ENCODE measurements at places on chromosomes 7 and 10.

DNA sequence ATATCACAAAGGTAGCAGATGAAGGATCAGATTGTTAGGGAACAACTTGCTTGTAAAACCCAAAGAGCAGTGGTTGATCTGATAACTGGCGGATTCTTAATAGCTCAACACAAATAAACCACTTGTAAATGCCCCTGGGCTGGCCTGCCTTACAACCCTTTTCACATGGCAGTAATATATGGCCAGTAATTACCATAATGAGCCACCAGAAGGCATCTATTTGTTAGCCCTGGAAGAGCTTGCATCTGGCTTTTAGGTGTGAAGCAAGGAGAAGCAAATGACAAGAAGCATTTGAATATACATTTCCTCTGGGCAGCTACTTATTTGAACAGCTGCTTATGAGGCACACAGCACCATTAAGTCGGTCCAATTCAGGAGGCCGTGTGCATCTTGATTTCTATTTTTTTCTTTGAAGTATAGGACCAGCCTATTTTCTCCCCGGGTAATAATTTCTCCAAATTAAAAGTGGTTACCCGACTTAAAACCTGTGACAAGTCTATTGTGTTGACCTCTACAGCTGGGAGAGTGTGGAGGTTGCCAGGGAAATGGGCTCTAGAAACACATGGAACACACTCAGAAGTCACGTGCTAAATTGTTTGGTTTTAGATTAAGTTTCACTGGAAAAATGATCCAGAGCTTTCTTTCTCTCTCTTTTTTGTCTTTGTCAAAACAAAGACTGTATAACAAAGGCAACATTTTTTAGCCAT, 113.4 kb downstream of the SEM1 start:
- peak; percentile 63 for DNase-seq

GRCh38 chr7:106597751-106598546, 63.0 kb downstream of the CCDC71L start:
- no peak for DNase-seq

- no peak for DNase-seq
Observed at GRCh38 chr10:60009276-60009675, 102.9 kb upstream of the CCDC6 start.

DNA sequence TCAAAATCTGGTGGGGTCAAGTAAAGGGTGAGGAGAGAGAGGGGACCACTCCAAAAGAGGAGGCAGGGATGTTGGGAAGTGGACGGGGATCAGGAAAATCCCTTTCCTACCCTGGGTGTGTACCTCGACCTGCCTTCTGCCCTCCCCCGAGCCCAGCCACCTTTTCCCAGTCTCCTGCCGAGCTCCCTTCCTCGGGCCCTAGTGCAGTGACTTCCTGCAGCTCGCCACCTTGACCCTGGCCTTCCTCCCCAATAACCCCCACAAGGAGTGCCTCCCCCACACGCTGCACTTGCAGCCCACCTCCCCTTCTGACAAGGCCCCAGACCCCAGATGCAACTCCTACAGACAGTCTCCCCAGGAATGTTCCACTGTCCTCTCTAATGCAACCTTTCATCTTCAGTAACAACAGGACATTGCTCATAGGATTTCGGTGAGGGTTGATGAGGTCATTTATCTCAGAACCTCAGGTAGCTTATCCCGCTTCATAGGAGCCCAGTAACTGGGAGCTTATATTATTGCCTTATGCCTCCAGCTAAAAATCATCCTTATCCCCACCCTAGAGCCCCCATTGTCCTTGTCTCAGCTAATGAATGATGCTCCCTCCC, 90.1 kb downstream of the MKI67 start:
- peak; percentile 22 for DNase-seq

DNA sequence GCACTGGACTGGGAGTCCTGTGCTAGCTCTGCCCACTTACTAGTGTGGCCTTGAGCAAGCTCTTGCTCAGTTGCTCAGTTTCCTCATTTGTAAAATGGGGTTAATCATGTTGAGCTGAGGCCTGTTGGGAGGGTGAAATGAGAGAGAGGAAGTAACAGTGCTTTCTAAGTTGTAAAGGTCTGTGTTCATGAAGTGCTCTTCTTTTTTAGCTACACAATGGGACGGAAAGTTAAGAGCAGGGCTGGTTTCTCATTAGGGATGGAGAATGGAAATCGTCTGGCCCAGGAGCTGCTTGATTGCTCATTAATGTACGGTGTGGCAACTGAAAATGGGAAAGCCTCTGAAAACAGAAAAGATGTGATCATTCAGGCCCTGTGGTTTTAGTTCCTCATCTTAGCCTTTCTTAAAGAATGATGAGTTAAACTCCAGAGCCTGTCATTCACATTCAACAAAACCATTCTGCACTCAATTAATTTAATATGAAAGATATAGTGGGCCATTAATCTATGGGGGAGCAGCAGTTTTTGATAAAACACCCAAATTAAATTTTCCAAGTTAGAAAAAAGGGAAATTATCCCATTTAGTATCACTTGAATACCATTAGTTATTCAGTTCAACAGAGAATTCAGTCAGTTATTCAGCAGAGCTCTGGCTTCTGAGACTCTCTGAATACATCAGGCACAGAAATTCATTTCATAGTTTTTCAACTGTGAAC, 60.5 kb downstream of the SH2D4B start:
- DNase-seq = no peak

DNA sequence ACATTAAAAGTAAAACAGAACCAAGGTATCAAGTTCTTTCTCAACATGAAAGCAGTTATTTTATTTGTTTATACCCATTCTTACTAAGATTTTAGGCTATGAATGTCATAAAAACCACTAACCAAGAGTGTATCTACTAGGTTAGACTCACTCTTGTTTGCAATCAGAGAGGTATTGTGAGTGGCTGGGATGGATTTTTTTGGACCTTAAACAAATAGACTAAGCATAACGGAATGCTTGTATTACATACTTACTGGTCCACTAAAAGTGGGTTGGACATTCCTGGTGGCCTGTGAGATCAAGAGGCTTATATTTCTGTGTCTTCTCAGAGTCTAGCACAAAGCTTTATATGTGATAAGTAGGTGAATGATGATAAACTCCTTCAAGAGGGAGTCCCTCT, 32.6 kb upstream of the CBLL1 start:
- peak; percentile 4 for DNase-seq

DNA sequence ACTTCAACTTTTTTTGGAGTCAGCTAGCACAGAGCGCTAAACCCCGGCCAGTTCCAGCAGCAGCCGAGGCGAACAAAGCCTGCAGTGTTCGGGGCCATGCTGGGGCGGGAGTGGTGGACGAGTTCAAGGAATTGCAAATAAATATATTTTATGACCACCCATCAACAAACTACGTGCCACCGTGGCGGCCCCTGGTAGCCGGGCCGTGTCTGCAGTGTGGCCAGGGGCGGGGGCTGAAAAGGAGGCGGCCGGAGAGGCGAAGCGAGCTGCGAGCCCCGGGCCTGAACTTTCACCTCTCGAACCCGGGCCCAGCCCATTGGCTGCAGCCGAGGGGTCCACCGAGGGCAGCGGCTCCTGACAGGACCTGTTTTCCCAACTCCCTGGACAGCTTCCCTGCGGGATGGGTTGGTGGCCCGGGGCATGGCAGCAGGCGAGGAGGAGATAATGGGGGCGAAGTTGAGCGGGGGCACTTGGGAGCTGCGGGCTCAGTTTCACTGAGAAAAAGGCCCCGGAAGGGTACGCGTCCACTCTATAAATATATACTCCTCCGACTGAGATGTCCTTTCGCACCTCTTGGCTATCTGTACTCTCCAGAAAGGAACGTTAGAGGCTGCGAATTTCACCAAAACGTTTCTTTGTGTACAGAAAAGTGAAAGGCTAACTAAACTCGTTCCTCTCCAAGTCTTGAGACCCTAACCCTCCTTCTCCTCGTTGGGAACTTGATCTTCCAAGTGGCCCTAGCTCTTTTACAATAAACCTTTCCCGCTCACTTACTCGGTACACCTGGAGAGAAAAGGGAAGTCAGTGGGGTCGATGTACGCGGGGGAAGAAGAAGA, 164.6 kb upstream of the PPP1R3A start:
- no peak for DNase-seq

GRCh38 chr10:24034571-24034970, 174.4 kb upstream of the KIAA1217 start:
- peak; percentile 12 for DNase-seq

- no peak for DNase-seq
Observed at GRCh38 chr10:126661841-126662515, 8.5 kb downstream of the C10orf90 start.

GRCh38 chr10:60282771-60283353, 106.8 kb downstream of the ANK3 start:
- DNase-seq = peak; percentile 89

GRCh38 chr10:72080042-72080975, 8.0 kb downstream of the SPOCK2 start:
- no peak for DNase-seq

- no peak for DNase-seq
Observed at GRCh38 chr7:159145490-159145855, 806 bp upstream of the VIPR2 start.

- DNase-seq = no peak
Observed at GRCh38 chr7:41706228-41706930, 3.5 kb upstream of the INHBA start.

DNA sequence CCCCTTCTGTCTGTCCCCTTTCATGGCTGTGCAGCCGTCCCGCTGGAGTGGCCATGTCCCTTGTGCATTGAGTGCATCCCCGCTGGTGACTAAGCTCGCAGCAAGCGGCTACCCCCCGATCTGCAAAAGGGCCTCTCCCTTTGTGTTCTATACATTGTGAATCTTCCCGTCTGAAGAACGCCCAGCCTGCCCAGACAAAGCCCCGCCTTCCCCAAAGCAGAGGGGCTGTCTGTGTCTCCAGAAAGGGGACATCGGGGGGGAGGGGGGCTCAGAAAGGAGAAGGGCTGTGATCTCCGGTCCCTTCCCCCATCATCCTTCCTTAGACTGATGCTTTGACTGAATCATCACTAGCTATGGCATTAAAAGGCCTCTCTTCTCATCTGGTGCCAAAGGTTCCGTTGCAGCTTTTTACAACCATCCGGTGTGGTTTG, 11.9 kb downstream of the NPTX2 start:
- DNase-seq = no peak

DNA sequence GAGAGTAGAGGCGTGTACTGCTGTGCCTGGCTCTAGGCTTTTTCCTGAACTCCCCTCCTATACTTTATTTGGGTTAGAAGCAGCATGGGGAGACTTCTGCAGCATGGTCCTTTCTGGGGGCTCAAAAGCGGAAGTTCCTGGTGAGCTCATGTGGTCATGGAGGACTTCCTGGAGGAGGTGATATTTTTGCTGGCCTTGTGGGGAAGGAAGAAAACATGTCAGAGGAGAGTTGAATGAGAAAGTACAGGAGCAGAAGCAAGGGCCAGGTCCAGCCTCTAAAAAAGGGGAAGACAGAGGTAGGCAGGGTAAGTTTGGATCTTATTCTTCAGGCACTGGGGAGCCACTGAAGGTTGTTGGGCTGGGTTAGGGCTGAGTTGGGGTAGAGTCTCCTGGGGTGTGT, 45.5 kb downstream of the CASTOR2 start:
- DNase-seq = no peak

GRCh38 chr10:80870282-80870681, 332.6 kb downstream of the SH2D4B start:
- DNase-seq = no peak

- DNase-seq = peak; percentile 78
Observed at GRCh38 chr10:26855186-26855585, 5.6 kb downstream of the ABI1 start.

GRCh38 chr7:76343294-76343930, 15.4 kb downstream of the YWHAG start:
- peak; percentile 80 for DNase-seq

- no peak for DNase-seq
Observed at GRCh38 chr10:120588311-120588710, 131.3 kb downstream of the PLPP4 start.

DNA sequence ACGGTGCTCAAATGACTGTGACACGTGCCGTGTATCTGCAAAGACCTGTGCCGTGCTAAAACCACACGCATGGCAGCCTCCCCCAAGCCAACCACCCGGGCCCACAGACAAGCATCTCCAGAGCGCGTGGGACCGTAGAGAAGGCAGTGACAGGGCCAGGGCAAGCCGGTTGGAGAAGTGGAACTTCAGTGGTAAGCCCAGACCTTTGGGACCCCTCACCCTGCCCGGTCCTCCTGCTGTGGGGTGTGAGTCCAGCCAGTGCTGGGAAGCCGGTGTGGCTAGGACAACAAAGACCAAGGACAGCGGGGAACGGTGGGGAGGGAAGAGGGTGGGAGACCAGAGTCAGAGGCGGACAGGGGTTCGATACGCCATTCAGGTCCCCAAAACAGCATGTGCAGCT, 476.2 kb downstream of the DNAJB6 start:
- DNase-seq = no peak

DNA sequence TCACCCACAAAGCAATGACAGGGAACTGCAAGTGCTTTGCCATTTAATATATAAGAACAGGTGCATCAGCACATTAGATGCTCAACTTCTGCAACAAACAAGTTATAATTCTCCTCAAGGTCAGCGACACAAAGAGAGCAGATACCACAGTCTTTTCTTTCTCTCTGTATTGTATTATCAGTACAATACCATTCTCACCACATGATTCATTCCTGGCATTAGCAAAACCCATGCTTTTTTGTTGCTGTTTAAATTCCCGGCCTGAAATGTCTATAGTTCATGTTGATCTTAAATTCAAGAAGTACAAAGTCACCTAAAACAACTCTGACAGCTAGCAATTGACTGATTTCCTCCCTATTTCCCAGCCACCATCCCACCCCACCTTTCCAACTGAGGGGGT, 111.8 kb upstream of the FEZF1 start:
- DNase-seq = no peak

- DNase-seq = no peak
Observed at GRCh38 chr7:120043250-120043649, 229.7 kb upstream of the KCND2 start.

DNA sequence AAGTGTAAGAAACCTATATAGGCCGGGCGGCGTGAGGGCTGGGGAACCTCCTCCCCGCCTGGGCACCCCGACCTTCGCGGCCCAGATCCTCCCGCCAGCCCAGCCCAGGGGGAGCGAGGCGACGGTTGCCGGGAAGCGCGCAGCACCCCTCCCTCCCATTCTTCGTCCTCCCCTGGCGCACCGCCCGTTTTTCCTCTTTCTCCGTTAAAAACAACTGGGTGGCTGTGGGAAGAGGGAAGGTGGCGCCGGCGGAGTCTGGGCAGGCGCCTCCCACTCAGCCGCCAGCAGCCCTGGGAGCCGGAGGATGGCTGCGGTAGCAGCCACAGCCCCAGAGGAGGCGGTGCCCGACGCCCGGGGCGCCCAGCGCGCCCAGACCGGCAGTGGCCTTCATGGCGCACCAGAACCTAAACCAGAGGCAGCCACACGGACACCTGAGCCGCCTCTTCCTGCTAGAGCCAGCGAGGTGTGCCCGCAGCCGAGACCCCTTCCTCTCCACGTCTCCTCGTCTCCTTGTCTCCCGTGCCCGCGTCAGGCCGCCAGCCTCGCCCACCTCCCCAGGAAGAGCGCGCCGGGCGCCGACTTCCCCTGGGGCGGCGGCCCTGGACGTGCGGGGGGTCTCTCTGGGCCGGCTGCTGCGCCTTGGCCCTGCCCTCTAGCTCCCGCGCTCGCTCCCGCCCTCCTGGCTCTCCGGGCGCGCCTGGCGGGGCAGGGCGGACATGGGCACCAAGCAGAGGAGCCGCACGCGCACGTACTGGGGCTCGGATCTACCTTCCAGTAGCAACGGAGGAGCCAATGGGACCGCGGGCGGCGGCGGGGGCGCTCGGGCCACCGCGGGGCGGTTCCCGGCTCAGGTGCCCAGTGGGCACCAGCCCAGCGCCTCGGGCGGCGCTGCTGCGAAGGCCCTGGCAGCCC, 32.8 kb upstream of the SFTPD start:
- DNase-seq = peak; percentile 53
